Stimulated activated CD8-positive, alpha-beta memory T cell treated with anti-CD3 and anti-CD28 coated beads, Interleukin-4, amount 100 ng/mL, for 24 hours (primary cell): ENCODE measurements at places on chromosomes 16 and 17.

GRCh38 chr17:81417879-81418709 lies 22.8 kb downstream of the BAHCC1 start:
- no peak for DNase-seq

- no peak for DNase-seq
Measured at GRCh38 chr17:27157898-27158297, 136.0 kb upstream of the WSB1 start.

DNA sequence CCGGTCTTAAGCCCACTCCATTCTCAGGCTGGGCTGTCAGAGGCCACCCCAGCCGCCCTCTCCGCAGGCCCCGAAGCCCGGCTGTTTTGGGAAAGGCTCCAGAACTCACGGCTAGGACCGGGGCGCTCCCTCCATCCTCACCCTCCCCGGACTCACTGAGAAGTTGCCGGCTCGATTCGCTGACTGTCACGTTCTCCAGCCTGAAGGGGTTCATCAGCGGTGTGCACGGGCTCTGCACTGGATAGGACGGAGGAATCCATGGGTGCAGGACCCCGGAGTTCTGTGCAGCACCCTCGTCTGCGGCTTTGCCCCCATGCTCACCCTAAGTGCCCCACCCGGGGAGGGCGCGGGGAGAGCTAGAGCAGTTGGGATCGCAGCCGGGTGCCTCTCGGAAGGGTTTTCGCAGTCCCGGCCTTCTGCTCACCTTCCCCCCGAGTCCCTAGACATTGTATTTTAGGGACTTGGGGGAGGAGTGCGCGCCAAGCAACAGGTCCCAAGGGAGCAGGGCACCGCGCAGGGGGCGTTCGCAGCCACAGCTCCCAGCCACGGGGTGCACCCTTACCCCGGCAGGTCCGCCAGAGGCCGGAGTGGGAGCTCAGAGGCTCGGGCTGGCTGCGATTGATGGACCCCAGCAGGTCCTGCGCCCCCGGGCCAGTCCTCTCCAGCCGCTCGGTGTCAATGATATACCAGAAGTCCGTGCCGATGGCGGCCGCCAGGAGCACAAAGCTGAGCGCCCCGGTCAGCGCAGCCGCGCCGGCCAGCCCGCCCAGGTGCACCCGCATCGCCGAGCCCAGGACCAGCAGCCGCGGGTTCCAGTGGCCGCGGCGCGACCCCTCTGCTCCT lies 1.0 kb downstream of the TMEM114 start:
- no peak for DNase-seq

DNA sequence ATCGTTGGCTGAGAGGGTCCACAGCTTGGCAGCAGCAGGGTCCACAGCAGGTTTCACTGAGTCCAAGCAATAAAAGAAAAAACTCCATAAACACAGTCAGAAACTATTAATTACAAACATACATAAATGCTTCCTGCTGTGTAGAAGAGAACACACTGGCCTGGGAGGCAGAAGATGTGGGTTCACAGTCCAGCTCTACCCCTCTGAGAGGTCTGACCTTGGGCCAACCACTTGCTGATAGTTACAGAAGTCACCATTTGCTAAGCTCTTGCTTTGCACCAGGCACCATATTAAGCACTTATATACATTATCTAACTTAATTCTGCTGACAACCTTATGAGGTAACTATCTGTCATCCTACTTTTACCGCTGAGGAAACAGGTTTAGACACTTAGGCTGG lies 14.7 kb downstream of the CIAPIN1 start:
- DNase-seq: no peak

- no peak for DNase-seq
Measured at GRCh38 chr16:61887903-61888302, 148.3 kb downstream of the CDH8 start.

GRCh38 chr16:67210069-67210937 lies 11.4 kb downstream of the ELMO3 start:
- no peak for DNase-seq

GRCh38 chr17:39118674-39119419 lies 32.6 kb downstream of the PLXDC1 start:
- no peak for DNase-seq

GRCh38 chr17:3565143-3565542 lies 7.5 kb upstream of the TRPV3 start:
- DNase-seq: no peak

GRCh38 chr16:69626256-69626655 lies 60.5 kb downstream of the NFAT5 start:
- no peak for DNase-seq

DNA sequence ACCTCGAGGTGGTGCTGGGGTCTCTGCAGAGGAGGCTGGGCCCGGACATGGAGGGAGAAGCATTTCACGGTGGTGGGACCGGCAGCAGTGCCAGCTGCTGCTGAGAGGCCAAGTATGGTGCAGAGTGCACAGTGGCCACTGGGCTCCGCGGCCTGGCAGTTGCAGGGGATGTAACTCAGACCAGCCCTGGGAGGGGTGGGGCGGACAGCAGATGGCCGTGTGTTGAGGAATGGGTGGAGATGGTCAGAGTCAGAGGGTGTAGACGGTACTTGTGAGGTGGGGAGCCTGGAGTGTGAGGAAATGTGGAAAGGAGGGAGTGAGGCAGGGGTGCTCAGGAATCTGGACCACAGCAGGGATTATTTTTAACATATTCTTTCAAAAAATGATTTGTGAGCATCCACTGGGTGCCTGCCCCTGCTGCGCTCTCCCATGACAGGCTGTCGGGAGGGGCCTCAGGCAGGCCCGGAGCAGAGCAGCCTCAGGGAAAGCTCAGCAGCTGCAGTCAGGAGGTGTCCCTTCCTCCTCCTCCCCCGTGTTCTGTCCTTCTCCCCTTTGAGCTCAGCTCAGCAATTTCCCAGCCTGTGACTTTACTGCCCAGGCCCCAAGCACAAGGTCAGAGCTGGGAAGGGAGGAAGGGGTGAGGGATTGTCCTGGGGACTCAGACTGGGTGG lies 113.1 kb downstream of the RAP1GAP2 start:
- no peak for DNase-seq

- DNase-seq: no peak
Measured at GRCh38 chr16:31016018-31016417, 5.6 kb upstream of the STX1B start.

GRCh38 chr17:37849617-37849972 lies 74.6 kb upstream of the TBC1D3K start:
- DNase-seq: no peak

- DNase-seq: peak; percentile 43
Measured at GRCh38 chr17:56891751-56892150, 22.1 kb downstream of the TRIM25 start.

DNA sequence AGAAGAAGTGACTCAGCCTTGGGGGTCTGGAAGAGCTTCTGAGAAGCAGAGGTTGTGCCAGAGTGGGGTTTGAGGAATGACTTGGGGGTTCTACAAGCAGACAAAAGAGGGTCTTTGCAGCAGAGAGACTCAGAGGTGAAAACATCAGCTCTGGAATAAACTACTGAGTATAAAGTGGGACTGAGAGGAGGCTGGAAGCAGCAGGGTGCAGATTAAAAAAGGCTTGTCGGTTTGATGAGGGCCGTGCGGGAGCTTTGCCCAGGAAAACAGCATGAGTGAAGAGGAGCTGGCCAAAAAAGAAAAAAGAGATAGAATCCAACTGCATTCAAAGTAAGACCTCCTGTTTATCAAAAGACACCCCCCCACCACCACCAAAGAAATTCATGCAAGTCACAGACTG lies 13.1 kb upstream of the ACE start:
- no peak for DNase-seq

DNA sequence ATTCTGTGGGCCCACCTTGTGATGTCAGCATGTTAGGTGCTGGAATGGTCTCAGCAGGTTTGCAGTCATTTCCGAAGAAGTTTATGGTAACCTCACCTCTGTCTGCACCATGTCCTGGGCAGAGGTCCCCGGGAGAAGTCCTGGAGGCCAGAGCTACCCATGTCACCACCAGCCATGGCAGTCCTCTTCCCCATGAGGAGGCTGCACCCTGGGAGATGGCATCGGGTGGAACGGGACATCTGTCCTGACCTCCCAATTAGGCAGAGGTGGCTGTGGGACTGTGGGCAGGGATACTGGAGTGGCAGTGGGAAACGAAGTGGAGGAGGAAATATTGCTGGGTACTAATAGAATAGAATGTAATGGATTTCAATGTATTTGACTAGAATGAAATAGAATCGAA lies 511.8 kb upstream of the WSB1 start:
- no peak for DNase-seq

DNA sequence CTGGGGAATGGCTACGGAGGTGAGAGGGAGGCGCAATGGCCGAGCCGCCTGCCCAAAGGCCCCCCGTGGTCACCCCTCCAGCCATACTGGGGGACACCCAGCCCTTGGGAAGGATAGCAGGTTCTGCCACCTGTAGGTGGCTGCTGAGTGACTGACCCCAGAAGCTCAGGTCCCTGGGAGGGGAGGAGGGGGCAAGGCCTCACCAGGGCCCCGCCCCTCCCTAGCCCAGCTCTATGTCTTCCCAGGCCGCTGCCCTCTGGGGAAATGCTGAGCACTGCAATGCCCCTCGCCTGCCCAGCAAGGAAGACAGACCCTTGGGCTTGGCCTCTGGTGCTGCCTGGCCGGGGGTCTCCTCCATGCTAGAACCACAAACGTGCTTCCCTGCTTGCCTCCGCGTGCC lies 11.4 kb upstream of the CLDN9 start:
- no peak for DNase-seq
